Forelimb muscle (tissue), 1 donor: ENCODE measurements at places on chromosomes 6 and 20.

DNA sequence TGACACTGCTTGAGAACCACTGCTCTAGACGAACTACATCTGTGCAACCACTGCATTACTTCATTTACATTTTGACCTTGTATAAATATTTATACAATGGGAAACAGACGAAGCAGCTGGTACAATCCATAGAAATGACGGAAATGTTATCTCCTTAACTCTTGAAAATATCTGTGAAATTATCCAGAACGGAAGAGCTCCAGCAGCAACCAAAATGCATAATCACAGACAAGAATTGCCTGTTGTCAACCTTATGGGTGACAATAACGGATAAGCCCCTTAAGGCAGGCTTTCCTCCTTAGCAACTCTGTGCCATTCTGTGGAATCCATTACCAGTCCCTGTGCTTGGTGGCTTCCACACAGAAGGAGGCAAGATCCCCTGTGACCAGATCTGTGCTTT is 115.4 kb downstream of the DTNBP1 start:
- DNase-seq, result no peak

DNA sequence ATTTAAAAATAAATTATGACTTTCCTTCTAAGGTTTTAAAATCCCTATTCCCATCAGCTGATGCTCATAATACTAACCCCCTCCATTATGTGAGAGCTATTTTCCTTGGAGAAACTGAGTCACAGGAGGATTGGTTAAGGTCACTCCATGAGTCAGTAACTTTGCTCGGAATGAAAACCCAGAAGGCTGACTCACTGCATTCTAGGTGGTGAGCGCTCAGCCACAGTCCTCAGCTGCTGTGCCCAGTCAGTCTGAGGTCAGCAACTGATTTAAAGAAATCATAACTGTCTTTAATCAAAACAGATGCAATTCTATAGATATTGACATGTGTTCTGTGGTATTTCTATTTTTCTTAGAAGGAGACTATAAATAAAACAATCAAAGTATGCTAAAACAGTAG is 359.2 kb downstream of the GJA1 start:
- DNase-seq, result no peak

DNA sequence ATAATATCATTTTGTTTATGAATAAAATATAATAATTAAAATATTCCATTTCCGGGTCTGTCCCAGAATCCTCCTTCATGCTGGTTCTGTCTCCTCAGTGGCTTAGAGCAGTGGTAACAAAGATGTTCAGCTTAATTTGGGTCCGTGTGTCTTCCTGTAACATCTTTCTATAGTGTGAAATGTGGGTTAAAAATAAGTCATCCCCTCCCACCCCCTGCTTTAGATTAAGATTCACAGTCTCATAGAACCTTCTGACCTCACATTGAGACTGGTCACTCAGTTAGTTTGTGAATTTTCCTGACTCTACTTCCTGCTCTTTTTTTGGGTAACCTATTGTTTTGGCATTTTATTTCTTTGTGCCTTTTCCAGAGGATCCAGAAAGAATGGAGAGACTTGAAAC is 55.2 kb downstream of the SLX4IP start:
- no peak for DNase-seq

GRCh38 chr6:169237496-169238134 is 16.0 kb downstream of the THBS2 start:
- DNase-seq, result no peak
